ENCODE measurements at places on chromosomes 7 and 10. TPM values are rescaled to one million over a fixed set of nuclear protein-coding genes. Genes with fewer than 3 reads are reported as not detected.

GRCh38 chr10:30270247-30270646 lies 78.8 kb downstream of the MTPAP start:
- H3K4me1 ChIP-seq: no peaks in the 10 kb centered on the region
- H3K27me3 ChIP-seq: peaks cover 22% of the 10 kb centered on the region
- H3K4me3 ChIP-seq: no peak overlapping the region

DNA sequence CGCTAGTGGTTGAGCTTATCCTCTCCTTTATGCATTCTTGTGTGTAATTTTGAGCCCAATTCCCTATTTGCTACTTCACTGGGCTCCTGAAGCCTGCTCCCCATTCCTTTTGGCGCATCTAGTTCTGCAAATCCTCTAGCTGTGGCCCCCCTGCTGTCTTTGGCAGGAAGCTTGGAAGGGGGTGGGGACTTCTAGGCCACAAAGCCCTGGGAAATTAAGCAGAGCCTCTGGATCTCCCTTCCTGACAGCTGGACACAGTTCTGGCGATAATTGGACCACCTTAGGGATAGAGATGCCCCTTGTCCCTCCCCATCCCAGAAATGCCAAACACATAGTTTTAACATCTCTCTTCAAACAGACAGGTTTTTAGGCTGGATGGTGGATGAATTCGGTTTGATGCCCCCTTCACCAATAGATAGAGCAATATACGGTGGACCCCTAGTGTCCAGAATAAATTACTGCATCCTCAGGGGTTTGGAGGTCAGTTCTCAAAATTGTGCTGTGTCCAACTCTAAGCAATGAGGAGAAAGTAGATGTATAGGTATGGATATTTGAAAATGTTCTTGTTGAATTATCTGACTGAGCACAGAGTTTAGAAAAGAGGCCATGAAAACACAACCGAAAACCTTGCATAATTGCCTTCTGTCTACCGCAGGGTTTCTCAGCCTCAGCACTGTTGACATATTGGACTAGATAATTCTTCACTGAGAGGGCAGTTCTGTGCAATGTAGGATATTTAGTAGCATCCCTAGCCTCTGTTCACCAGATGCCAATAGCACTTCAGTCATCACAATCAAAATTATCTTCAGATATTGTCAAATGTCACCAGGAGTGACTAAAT lies 75.5 kb downstream of the PAPSS2 start:
- no peak for DNase-seq
- H3K4me1 ChIP-seq: no peaks in the 10 kb centered on the region
- H3K27ac ChIP-seq: no peak overlapping the region
- H3K27me3 ChIP-seq: peaks cover 18% of the 10 kb centered on the region
- no peaks in the 10 kb centered on the region for H3K36me3 ChIP-seq

DNA sequence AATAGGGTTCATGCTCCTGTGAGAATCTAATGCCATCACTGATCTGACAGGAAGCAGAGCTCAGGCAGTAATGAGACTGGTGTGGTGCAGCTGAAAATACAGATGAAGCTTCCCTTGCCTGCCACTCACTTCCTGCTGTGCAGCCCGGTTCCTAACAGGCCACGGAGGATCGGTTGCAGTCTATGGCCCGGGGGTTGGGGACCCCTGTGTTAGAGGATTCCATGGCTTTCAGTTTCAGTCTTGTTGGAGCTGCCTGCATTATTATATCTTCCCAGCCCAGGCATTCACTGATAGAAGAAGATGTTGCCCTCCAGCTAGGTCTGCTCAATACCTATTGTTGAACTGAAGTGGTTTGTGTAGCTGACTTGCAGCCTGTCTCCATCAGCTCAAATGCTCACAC lies 1298.8 kb downstream of the TYW1 start:
- no peak overlapping the region for H3K4me3 ChIP-seq
- no peaks in the 10 kb centered on the region for H3K27me3 ChIP-seq
- H3K4me1 ChIP-seq: no peaks in the 10 kb centered on the region

The VWDE gene
- 1.6 TPM for total RNA-seq

The SPACDR gene
- total RNA-seq: 2.9 TPM
